ENCODE measurements at places on chromosomes 6 and 20.

- DNase-seq = peak; percentile 50
Measured at GRCh38 chr20:42530855-42531448, 658.8 kb downstream of the PTPRT start.

DNA sequence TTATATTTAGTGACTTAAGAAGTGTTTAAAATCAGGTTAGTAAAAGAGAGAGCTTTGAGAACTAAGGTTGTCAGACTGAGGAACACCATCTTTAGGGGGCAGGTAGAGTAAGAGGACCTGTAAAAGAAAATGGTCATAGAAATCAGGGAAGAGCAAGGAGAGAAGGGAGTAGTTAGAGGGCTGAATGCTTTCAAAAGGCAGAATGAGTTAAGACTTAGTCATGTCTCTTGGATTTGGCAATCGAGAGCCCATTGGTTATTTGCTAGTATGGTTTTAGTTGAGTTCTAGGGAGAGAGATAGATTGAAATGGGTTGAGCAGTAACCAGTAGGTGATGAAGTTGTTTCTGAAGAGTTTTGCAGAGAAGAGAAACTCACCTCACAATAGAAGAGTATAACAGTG lies 51.1 kb downstream of the RALGAPB start:
- DNase-seq = no peak

GRCh38 chr6:128567029-128567428 lies 46.6 kb upstream of the PTPRK start:
- no peak for DNase-seq

GRCh38 chr20:18722371-18722770 lies 91.2 kb upstream of the SCP2D1 start:
- DNase-seq = no peak

- no peak for DNase-seq
Measured at GRCh38 chr20:25056690-25057233, 1.2 kb downstream of the ACSS1 start.

GRCh38 chr6:149319422-149319821 lies 1.9 kb downstream of the TAB2 start:
- DNase-seq = no peak

DNA sequence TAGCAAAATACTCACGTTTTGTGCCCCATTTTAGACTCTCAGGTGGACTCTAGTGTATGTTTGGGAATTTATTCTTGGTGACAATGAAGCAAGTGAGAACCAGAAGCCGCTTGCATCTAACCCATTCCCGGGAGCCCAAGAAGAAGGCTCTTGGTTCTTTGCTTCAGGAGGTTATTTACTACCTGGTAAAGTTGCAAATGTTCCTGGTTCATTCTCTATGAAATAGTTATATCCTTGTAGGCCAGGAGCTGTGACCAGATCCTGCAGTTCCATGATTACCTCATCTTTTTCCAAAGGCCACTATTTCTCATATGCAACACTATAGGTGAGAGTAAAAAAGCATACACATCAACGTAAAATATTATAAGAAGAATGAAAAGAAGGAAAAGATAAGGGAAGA lies 60.9 kb upstream of the FABP7 start:
- no peak for DNase-seq

DNA sequence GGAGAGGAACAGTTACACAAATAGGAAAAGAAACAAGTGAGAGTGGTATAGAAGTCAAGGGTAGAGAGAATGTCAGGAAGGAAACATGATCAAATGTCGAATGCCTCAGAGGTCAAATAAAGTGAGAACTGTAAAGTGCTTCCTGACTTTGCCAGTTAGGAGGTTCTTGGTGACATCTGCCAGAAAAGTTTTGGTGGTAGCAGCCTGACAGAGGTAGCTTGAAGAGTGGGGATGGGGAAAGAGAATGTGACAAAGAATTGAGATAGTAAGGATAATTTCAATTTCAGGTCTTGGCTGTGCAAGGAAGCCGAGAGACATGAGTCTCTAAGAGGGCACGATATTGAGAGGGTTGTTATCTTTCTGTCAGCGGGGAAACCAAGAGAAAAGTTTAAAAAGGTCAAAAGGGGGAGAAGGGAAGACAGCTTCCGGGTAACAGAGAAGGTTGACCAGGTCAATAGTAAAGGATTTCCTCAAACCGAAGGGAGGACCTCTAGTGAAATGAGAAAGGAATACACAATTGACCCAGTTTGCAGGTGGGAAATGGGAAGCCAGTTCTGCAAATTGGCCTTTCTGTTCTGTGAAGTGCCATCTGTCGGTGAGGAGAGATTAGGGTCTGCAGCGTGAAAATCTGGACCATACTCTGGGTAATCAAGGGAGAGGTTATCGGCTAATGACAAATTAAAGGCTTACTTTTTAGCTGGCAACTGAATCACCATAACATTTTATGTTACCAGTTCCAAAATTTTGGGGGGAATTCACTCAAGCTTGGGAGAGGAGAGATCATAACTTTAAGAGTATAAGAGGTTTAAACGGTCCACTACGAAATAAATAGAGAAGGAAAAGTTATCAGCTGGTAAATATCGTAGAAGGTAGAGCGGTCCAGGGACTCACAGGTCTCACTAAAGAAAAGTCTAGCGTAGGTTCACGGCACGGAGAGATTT lies 973 bp upstream of the BRD2 start:
- DNase-seq = peak; percentile 80

- no peak for DNase-seq
Measured at GRCh38 chr6:118665011-118665410, 13.6 kb upstream of the CEP85L start.

DNA sequence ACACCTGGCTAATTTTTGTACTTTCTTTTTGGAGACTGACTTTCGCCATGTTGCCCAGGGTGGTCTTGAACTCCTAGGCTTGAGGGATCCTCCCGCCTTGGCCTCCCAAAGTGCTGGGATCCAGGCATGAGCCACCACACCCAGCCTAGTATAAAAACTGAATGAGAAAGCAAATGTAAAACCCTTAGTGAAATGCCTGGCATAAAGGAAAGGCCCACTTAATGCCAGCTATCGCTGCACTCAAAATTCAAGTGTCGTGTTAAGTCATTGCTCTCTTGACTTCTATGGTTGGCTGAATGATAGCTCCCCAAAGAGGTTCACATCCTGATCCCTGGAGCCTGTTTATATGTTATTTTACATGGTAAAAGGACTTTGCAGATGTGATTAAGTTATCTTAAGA lies 54.4 kb upstream of the PNRC1 start:
- DNase-seq = no peak

DNA sequence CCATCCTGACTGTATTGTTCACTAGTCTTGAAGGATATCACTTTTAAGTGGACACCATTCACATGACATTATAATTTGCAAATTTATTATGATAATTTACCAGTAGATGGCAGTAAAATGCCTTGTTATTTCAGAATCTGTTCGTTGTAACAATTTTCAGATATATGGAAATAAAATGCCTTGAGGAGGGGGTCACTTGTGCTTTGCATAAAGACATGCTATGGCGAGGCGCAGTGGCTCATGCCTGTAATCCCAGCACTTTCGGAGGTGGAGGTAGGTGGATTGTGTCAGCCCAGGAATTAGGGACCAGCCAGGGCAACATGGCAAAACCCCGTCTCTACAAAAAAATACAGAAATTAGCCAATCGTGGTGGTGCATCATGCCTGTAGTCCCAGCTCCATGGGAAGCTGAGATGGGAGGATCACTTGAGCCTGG lies 9.0 kb upstream of the NCOA6 start:
- DNase-seq = peak; percentile 74

GRCh38 chr20:31713312-31714273 lies 9.1 kb downstream of the BCL2L1 start:
- no peak for DNase-seq

DNA sequence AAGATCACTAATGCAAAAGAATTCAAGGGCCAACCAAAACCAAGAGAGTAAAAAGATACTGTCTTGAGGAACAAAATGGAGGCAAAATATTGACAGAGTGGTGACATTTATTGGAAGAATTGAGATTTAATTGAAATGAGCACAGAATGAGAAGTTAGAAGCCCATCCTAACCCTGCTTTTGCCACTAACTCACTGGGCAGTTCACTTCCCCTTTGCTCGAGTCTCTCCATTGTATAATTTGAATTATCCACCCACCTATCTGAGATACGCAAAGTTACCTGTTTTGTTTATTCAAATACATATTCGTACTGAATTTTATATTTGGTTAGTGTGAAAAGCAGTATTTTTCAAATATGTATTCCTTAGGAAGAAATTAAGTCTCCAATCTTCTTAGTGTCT lies 204.5 kb upstream of the PRDM1 start:
- no peak for DNase-seq

GRCh38 chr6:131524695-131525336 lies 48.2 kb upstream of the ARG1 start:
- no peak for DNase-seq

- DNase-seq = no peak
Measured at GRCh38 chr6:147127587-147127986, 76.6 kb upstream of the STXBP5 start.

DNA sequence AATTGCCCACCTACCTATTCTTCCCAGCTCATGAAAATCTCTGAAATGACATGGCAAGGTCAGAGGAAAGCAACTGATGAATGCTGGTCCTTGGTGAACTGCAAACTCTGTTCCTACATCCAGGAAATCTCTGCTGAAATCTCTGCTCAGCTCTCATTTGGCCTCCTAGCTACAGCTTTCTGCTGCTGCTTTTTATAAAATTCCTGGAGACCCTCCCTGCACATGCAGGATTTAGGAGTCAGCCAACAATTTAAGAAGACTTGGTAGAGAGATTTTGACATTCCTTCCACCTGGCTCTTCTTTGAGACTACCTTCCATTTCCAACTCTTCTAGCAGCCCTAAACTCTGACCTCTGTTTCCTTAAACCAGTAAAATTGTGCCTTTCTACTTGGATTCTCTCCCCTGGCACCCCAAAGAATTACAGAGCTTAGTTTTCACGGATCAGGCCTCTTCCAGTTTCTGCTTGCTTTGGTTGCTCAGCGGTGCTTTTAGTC lies 55.5 kb downstream of the PDE7B start:
- DNase-seq = no peak

- DNase-seq = no peak
Measured at GRCh38 chr6:30816791-30817739, 67.3 kb upstream of the DDR1 start.

- no peak for DNase-seq
Measured at GRCh38 chr6:140546640-140547039, 1172.2 kb upstream of the CITED2 start.

DNA sequence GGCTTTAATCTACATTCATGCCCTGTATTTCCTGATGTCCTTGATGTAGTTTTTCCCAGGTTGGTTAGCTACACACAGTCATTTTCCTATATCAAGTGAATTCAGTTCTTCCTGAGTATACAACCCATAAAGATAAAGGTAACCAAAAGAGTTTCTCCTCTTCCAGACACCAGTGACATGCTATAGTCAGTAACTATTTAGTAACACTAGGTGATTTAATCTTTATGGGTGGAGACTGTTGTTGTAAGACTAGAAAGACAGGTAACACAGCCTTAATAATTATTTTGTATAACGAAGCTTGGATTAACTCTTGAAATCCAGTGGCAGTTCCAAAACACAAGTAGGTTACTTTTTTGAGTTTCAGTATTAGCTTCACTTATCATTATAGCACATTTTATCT lies 17.6 kb downstream of the MCUR1 start:
- no peak for DNase-seq

DNA sequence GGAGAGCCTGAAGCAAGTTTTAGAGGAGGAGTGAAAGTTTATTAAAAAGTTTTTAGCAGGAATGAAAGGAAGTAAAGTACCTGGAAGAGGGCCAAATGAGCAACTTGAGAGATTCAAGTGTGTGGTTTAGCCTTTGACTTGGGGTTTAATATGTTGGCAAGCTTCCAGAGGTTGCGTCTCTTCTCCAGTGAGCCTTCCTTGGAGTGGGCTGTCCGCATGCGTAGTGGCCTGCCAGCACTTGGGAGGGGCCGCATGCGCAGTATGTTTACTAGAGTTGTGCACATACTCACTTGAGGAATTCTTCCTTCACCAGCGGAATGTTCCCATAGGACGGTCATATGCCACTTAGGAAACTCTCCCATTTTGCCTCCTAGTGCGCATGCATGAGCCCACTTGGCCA lies 235.2 kb downstream of the ALDH8A1 start:
- DNase-seq = peak; percentile 60

- DNase-seq = no peak
Measured at GRCh38 chr6:150897400-150897943, 32.0 kb downstream of the MTHFD1L start.

GRCh38 chr6:32799168-32799567 lies 17.6 kb downstream of the HLA-DOB start:
- DNase-seq = peak; percentile 18

DNA sequence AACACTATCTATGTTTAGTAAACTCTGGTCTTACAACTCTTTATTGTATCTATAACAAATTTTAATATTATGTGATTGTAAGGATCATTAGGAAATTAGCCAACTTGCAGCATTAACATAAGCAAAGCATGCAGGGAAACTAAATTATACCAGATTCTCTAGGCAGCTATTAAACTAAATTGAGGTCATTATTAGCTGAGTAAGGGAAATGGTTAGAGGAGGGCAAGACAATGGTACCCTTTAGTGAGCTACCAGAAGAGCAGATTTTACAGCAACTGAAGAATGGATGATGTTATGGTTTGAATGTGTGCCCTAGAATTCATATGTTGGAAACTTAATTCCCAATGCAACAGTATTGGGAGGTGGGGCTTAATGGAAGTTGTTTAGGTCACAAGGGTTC lies 79.1 kb downstream of the SMPDL3A start:
- no peak for DNase-seq

- no peak for DNase-seq
Measured at GRCh38 chr6:104322841-104323240, 536.9 kb downstream of the HACE1 start.

DNA sequence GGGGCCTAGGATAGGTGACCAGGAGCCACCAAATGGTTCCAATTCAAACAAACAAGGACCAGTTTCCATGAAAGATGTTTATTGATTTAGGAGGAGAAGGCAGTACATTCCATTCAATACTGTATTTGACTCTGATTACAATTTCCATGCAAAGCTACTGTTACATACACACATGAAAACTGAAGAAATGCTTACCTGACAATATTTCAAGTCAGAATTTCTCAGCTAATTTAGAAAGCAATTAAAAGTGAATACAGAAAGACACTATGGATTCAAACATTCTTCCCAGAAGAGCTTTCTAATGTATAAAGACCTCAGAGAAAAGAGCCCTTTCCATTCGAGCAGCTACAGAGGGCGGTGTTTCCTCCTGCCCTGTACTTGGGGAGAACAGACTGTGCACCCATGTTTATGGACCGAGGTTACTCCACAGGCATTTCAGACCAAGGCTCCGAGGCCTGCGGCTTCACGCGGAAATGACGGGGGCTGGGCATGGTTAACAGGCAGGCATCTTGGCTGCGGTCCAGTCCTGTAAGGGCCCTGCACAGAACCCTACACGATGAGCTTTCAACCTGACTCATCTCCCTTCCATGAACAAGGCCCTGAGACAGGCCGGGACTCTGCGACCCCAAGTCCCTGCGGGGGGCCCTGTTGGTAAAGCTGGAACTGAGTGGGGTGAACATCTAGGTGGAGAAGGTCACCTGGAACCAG lies 25.7 kb upstream of the TCFL5 start:
- DNase-seq = peak; percentile 13

Data from DMS53 (cell line).